ENCODE measurements at places on chromosomes 4 and X.

DNA sequence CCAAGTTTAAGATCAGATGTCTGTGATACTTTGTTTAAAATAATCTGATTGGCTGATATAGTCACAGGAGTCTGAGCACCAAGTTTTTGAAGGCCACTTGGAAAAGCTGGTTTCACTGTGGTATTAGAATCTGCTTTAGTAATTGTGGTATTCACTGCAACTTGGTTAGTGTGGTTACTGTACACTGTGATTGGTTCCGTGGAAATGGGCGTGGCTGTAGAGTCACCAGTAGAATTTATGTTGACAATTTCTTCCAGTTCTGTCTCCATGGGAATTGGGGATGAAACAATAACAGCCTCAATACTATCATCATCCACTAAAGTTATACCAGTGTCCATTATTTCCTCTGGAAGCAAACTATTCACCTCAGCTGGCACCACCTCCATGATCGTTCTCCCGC lies 26.2 kb downstream of the LIN54 start:
- DNase-seq = no peak

- DNase-seq = no peak
Measured at GRCh38 chr4:13763707-13764106, 136.2 kb upstream of the BOD1L1 start.

DNA sequence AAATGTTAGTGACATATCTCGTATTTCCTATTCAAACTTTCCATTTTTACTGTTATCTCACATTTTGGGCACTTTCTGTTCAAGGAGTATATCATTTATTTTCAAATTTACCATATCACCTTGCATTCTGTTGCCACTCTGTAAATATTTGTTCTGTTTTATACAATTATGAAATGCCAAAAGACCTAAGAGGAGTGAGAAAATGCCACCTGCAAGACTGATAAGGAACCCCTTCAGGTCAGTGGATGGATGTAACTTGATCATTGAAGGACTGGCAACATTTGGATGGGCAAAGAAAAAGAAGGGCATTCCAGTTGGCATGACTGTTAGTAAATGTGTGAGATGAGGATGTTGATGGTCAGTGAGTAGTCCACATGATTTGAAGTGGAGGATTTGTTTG lies 79.1 kb downstream of the OTC start:
- DNase-seq = no peak

DNA sequence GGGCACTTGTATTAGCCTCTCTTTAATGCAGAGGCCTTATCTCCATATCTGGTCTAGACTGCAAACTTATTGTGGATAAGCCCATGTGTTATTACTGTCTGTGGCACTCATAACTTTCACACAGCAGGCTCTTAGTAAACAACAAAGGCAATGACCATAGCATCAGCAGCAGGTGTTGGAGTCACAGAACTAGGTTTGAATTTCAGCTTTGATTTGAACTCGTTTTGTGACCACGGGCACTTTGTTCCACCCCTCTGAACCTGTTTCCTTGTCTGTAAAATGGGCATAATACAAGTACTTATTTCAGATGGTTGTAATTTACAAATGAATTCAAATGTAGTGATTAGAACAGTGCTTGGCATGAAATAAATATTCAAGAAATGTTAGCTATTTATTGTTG lies 121.8 kb upstream of the C1GALT1C1 start:
- no peak for DNase-seq

- no peak for DNase-seq
Measured at GRCh38 chr4:61828960-61829359, 628.8 kb downstream of the ADGRL3 start.

GRCh38 chr4:19375931-19376330 lies 875.8 kb upstream of the SLIT2 start:
- DNase-seq = no peak

DNA sequence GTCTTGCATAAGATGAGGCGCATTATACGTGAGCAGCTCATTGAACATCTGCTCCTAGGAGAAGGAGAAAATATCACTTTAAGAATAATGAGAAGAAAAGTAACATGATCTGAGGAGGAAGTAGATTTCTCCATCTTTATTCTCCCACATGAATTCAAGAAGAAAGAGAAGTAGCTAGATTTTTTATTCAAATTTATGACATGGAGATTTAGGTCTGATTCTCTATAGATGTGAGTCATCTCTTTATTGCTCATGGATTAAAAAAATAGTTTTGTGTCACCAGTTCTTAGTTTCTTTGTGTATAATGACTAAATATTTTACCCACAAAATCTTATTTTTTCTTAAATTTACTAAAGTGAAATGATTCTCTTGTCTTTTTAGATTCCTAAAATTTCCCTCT lies 40.4 kb downstream of the HPGDS start:
- no peak for DNase-seq

DNA sequence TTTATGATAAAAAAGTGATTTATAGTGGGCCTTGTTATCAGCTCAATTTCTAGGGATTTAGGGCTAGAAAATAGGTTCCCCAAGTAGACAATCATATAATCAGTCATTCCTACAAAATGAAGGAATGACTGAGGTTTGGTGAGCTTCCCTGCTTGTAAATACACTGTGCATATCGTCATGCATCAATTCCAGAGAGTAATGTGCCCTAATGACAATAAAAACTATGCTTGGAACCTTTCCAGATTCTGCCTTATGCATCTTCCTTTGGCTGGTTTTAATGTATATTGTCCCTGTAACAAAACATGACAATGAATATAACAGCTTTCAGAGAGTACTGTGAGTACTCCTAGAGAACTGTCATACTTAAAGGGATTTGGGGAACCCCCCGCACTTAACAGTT lies 1310.9 kb downstream of the PCDH7 start:
- no peak for DNase-seq

DNA sequence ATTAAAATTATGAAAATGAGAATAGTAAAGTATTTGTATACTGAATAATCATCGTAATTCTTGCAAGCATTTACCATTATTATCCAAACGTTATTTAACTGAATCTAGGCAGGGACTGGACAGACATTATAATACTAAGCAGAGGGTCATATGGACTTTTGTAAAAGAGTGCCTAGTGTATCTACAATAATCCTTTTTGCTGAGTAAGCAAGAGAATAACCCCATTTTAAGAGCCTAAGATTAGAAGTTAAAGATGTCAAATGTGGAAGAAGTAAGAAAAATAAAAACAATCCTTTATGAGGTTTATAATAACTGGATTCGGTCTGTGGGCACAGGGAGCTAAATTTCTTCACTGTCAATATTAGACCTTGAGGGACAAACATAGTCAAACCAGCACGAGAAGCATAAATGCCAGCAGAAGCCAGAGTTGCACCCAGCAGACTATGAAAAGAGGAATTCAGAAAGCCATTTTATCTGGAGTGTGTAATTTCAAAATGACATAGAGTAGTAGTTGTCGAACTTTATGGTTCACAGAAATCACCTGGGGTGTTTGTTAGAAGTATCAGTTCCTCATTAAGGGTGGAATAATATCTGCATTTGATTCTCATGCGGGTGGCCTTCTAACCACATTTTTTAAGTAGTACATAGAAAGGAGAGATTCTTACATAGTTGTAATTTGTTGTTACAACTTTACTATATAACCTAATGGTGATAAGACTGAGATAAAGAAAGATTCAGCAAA lies 39.7 kb upstream of the DCLK2 start:
- no peak for DNase-seq

- no peak for DNase-seq
Measured at GRCh38 chr4:130534651-130535050, 1438.7 kb downstream of the C4orf33 start.

DNA sequence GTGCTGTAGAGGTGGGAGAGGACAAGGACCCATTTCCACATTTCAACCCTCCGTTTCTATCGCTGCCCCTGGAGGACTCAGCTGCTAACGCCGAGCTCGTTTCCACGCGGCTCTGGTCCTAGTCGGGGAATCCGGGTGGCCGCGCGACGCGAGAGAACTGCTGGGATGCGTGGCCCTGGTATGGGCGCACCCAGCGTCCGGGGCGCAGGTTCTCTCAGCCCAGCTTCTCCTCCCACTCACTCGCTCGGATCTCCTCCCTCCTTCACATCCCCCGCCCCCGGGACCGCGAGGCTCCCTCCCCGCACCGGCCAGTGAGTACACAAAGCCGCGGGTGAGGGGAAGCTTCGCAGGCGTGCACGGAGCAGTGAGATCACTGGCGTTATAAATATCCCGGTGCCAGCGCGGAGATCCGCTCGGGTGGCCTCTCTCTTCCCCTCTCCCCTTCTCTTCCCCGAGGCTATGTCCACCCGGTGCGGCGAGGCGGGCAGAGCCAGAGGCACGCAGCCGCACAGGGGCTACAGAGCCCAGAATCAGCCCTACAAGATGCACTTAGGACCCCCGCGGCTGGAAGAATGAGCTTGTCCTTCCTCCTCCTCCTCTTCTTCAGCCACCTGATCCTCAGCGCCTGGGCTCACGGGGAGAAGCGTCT lies at the start of gene FGF5:
FGF5 (plus strand) TSS at position 412 of the 649 bp plus-strand sequence; CDS start at position 573, 161 bp downstream.
- no peak for DNase-seq

- DNase-seq = no peak
Measured at GRCh38 chr4:185305979-185306442, 89.7 kb downstream of the LRP2BP start.

DNA sequence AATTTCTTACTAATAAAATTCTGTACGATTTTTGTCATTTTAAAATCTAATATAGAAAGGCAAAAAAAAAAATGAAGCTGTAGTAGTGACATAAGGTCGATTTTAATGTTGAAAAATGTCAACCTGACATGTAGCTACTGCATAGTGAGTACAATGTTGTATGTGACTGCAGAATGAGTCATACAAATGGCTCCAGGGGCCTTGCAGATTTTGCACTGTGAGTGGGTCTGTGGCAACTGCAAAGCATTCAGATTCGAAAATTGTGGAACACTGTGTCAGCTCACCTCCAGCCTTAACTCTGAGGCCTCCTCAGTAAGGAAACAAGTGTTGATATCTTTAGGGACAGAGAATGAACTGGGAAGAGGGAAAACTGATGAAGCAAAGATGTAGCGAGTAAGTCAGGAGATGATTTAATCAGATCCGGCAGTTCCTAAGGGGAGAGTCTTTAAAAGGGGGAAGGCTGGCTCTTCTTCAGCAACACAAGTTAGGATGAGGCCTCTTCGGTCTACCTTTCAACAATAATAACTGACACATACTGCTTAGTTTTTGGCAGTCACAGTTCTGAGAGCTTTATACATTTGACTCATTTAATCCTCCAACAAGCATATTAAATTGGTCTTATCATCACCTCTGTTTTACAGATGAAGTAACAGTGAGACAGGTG lies 24.9 kb downstream of the TKTL2 start:
- DNase-seq = no peak

DNA sequence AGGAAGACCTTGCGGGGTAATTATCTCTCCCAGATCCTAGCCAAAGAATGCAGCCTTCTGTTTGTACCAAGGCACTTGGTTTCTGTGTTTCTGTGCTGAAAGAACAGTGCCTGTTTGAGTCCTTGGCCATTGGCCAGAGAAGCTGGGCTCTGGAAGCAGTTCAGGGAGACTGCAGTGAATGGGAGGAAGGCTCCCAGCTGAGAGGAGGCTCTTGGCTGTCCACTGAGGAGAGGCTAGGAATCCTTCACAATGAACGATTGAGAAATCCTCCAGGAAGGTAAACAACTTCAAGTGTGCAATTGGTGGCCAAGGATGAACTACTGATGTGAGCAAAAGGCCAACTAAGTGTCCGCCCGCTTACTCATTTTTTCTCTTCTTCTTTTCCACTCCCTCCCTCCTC lies 61.3 kb downstream of the HS3ST1 start:
- DNase-seq = no peak

DNA sequence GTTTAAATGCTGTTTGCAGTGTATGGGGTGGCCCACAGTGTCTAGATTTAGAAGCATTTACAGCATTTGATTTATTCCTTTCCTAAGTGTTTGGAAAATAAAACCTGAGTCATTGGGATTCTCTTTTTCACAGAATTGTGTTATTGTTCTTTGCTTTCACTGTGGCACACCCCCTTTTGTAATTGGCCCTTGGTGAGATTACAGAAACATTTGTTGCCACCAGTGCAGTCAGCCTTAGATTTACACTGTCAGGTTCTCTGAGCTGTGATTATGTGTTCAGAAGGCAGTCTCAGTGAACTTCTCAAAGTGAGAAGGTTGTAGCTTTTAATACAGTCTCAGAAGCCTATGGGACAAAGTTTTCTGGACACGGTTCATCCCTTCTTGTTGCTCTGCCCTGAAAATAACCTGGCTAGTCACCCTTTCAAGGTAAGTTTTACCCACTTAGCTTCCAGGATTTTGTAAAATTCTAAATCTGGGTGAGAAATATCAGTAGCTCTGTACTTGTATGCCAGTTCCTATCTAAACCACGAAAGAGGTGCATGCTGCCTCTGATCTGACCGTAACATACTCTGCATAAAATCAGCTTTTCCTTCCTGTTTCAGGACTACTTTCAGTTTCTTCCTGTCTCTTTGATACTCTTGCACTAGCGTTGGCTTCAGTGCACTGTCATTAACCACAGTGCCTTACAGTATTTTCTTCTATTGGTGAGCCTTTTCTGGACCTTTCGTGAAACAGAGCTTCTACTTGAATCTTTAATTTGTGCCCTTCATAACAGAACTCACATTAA lies 12.6 kb downstream of the RUFY3 start:
- DNase-seq = no peak

- no peak for DNase-seq
Measured at GRCh38 chr4:113633467-113633866, 128.1 kb downstream of the CAMK2D start.

GRCh38 chr4:152463562-152463961 lies 72.3 kb downstream of the FBXW7 start:
- DNase-seq = no peak

DNA sequence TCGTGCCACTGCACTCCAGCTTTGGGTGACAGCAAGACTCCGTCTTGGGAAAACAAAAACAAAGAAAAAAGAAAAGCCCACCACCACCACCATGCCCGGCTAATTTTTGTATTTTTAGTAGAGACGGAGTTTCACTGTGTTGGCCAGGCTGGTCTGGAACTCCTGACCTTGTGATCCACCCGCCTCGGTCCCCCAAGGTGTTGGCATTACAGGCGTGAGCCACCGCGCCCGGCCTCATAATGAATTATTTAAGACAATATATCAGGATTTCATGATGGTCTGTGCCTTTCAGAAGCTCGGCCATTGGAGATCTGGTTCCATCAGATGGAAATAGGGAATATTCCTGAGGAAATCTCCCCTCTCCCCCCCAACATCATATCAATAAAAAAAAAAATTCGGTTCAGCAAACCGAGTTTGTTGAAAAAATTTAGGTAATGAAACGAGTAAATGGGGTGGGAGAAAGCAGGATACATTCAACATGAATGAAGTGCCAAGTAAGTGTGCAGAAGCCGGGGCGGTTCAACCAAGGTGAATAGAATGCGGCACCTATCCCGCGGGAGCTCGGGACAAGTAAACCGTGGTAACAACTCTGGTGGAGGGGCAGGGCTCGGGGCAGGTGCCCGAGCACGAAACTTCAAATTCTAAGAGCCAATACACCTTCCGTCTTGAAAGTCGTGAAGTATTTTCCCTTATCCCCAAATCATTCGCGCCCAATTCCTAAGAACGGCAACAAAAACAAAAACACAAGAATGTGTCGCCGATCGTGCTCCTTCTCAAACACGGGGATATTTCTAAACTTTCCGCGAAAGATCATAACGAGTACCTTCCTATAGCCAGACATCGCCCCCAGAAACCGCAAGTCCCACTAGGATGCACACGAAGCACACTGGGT lies 773 bp upstream of the TXLNG start:
- no peak for DNase-seq
